Pancreas (tissue), 10 donors: ENCODE measurements at places on chromosomes 2 and 18. TPM values are rescaled to one million over a fixed set of nuclear protein-coding genes. Genes with fewer than 3 reads are reported as not detected.

Gene MAB21L4
- polyA plus RNA-seq, result 2.0 TPM

Gene INO80D
- 2.7 TPM for polyA plus RNA-seq

Gene EPG5
- 8.3 TPM for polyA plus RNA-seq

Gene LCT
- not detected for polyA plus RNA-seq

Gene TMEM200C
- polyA plus RNA-seq, result 0.02 TPM

Gene RAB6C
- polyA plus RNA-seq, result not detected

Gene CDKL4
- 0.19 TPM for polyA plus RNA-seq

Gene CRYGB
- polyA plus RNA-seq, result not detected

Gene MBP
- 6.3 TPM for polyA plus RNA-seq

Gene SLC16A14
- 0.47 TPM for polyA plus RNA-seq

Gene ALPG
- polyA plus RNA-seq, result not detected

Gene SERPINB4
- not detected for polyA plus RNA-seq

Gene DGUOK
- 47.0 TPM for polyA plus RNA-seq

Gene RESP18
- polyA plus RNA-seq, result 0.16 TPM

Gene FBXO41
- polyA plus RNA-seq, result 6.9 TPM

Gene PSMD14
- polyA plus RNA-seq, result 11.6 TPM

Gene ECEL1
- polyA plus RNA-seq, result 0.99 TPM

Gene CHPF
- polyA plus RNA-seq, result 83.3 TPM

Gene RAX
- not detected for polyA plus RNA-seq

Gene IL1RL2
- 0.47 TPM for polyA plus RNA-seq

Gene IL1A
- not detected for polyA plus RNA-seq

Gene CPS1
- polyA plus RNA-seq, result 0.92 TPM

Gene CCDC68
- polyA plus RNA-seq, result 1.1 TPM

Gene PDE11A
- 0.28 TPM for polyA plus RNA-seq

Gene IL1F10
- polyA plus RNA-seq, result not detected

Gene UGT1A1
- not detected for polyA plus RNA-seq

Gene RNF149
- 24.3 TPM for polyA plus RNA-seq
